ENCODE measurements at places on chromosomes 2 and 18. TPM values are rescaled to one million over a fixed set of nuclear protein-coding genes. Genes with fewer than 3 reads are reported as not detected.

DNA sequence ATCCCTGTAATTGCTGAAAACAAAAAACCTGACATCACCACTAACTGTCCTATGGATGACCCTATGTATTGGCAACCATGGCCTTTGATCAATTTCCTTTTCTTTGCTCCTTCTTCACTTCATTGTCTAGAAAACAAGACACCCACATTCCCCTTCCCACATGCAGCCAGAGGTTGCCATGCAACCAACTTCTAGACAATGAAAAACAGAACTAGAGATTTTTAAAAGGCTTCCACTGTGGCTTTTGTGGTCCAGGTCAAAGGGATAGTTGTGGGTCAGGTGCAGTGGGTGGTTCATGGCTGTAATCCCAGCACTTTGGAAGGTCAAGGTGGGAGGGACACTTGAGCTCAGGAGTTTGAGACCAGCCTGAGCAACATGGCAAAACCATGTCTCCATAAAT, 139.3 kb upstream of the DOK6 start:
- no peak for DNase-seq

GRCh38 chr2:59590798-59591197, 962.7 kb downstream of the BCL11A start:
- no peak for DNase-seq

- DNase-seq: no peak
These were observed 31.1 kb upstream of the MYT1L start for GRCh38 chr2:2362181-2362580.

The HOXD12 gene
- not detected for total RNA-seq

- no peak for DNase-seq
These were observed 95.9 kb downstream of the EPB41L5 start for GRCh38 chr2:120108749-120109148.

The CYRIA gene
- total RNA-seq: 37.4 TPM

DNA sequence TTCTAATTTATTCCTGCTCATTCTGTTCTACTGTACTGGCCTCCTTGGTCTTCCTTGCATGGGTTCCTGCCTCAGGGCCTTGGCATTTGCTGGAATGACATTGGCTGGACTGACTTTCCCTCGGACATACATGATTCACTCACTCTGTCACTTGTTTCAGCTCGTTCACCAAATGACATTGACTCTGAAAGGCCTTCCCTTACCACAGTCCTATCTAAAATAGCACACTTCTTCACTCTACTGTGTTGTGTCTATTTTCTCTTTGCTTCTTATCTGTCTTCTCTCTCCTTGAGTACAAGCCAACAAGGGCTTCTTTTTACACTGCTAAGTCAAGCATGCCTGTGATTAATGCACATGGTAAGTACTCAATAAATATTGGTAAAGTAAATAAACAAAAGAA, 65.6 kb downstream of the SCG2 start:
- no peak for DNase-seq

The KCNK3 gene
- not detected for total RNA-seq

DNA sequence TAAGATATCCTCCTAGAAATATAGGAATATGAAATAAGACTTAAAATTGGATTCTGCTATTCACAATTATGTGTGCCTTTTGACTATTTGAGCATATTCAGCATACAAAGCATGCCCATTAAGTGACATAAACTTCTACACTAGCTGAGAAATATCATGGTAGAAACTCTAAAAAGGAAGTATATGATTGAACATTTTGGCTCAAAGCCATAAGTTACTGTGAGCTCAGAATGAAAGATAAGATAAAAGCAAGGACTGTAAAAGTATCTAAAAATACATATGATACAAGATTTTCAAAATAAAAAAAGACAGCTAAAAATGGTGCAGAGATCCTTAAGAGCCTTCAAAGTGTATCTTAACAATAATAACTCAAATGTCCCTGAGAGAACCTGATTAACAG, 340.5 kb upstream of the SLC39A10 start:
- DNase-seq: no peak

DNA sequence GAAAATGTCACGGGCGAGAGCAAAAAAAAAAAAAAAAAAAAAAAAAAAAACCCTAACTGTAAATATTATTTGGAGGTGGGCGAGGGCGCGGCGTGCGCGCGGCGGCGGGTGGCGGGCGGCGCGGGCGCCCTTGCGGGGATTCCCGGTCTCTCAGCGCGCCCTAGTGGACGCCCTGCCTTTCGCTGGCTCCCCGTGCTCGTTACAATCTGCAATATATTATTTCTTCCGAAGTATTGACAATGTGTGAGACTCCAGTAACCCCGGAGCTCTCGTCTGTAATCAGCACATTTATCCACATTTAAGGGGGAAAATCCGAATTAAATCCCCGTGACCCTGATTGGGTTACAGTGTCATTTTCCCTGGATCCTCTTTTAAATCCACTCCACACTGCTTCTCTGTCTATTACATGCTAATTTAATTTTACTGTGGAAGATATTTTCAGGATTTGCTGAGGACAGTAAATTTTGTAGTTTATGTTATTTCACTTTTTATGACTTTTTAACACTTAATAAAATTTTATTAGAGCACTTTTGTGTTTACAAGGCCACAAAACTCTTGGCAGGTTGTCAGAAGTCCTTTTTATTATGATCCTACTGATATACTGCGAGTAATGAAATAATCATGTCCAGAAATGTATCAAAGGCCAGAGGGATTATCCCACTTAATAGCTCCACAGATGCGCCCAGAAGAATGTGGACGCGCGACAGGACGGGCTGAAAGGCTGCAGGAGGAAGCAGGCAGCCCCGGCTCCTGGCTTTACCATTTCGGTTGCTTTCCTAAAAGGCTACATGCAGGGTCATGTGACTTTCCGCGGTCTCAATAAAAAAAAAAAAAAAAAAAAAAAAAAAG, 369.1 kb downstream of the MTX2 start:
- DNase-seq: peak; percentile 74

- DNase-seq: peak; percentile 96
These were observed at the start of gene RPL37A for GRCh38 chr2:216498379-216499352. TSS of gene RPL37A (plus strand) at chr2:216498844. CDS start at chr2:216498875, 31 bp downstream.

- no peak for DNase-seq
These were observed at the start of gene EDAR for GRCh38 chr2:108988796-108989713. TSS of gene EDAR (minus strand) at chr2:108989220. CDS start at chr2:108931014, 58,206 bp downstream.
